Activated T-cell treated with anti-CD3 and anti-CD28 coated beads, Interleukin-2, amount 50 U/mL, for 24 hours (primary cell): ENCODE measurements at places on chromosomes 5 and 9.

GRCh38 chr5:68115584-68115983 lies 100.0 kb upstream of the PIK3R1 start:
- DNase-seq = no peak

GRCh38 chr5:79566896-79567295 lies 45.3 kb upstream of the TENT2 start:
- DNase-seq = no peak

- DNase-seq = no peak
These were observed 4.8 kb upstream of the SLC6A19 start for GRCh38 chr5:1196562-1196961.

- DNase-seq = no peak
These were observed 7.9 kb downstream of the ERP44 start for GRCh38 chr9:100090880-100091279.

DNA sequence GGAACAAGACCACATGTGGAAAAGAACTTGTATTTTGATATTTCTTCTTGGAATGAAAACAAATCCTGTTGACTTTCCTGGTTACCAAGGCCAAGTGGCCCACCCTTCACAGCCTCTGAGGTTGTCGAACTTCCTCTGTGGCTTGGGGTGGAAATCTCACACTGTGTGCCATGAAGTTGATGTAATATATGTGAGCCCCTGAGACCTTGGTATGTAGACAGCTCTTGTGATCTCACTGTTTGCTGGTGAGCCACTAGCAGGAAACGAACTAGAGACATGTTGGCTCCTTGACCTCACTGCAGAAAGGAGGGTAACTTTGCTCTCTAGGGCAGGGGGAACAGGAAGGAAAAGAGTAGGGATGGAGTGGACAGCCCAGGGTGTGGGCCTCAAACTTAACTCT lies 159.4 kb downstream of the ARHGAP26 start:
- DNase-seq = no peak

GRCh38 chr5:83417884-83418283 lies 53.7 kb upstream of the VCAN start:
- no peak for DNase-seq

- no peak for DNase-seq
These were observed 400.0 kb upstream of the ADAMTS16 start for GRCh38 chr5:4740156-4740555.

DNA sequence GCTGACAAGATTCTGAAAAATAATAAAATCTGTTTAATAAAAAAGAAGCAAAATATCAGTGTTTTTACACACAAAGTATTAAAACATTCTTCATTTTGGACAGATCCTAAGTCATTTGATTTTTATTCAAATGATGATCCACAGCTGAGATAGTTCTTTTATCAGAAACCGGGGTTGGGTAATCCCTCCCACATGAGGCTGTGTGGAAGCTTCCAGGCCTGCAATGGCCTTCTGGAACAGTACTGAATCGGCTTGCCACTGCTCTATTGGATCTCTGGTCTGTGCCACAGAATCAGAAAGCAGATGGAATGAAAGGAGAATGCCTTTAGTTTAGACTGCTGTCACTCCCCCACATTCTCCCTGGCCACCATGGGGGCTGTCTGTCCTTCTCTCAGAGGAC lies 6.1 kb upstream of the C5orf58 start:
- no peak for DNase-seq

- DNase-seq = no peak
These were observed 136.5 kb downstream of the EFNA5 start for GRCh38 chr5:107533910-107534876.

DNA sequence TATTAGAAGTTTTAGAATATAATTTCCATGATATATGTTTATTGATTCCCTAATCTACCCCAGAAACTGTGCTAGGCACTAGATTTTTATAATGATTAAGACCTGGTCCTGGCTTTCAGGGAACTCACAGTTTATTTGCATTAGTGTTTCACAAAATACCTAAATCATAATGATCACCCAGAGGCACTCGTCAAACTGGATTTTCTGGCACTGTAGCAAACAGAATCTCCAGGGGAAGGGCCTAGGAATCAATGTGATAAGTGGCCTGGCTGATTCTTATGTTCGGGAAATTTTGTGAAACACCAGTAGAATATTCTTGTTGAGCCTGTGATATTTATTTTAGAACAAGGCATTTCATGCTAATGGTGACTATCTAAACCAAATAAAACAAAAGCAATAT lies 37.4 kb upstream of the SRP19 start:
- no peak for DNase-seq

DNA sequence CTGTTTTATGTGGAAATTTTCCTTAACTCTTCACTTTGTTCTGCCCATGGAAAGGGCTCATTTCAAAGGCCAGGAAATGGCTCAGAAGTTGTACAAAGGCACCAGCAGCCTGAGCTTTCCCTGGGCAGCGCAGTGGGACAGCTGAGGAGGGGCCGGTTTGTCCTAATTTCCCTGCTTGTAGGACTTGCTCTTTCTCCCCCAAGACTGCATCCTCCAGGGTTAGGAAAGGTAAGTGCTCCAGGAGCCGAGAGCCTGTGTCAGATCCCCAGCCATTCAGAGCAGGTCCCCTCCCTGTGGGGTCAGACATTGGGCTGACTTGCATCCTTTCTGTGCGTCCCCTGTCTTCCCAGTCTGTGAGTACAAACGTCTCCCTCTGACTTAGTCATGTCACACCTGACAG lies 43.5 kb downstream of the AGXT2 start:
- DNase-seq = no peak

- DNase-seq = no peak
These were observed 130.0 kb downstream of the MVB12B start for GRCh38 chr9:126456441-126457174.

DNA sequence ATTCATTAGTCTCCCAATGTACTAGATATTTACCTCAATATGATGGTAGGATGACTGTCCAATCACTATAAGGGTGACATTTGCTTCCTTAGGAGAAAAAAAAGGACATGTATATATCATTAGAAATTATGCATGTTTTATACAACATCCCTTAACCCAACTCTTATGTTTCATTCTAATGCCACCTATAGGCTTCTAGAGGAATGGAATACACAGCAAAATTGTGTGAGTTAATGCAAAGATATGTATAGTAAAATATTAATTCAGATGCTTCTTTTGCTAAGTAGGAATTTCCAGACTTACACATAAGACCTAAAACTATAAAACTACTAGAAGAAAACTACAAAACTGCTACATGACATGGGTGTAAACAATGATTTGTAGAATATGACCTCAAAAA lies 3.5 kb downstream of the PRXL2C start:
- DNase-seq = no peak

GRCh38 chr9:84990416-84990815 lies 320.9 kb downstream of the NTRK2 start:
- no peak for DNase-seq

DNA sequence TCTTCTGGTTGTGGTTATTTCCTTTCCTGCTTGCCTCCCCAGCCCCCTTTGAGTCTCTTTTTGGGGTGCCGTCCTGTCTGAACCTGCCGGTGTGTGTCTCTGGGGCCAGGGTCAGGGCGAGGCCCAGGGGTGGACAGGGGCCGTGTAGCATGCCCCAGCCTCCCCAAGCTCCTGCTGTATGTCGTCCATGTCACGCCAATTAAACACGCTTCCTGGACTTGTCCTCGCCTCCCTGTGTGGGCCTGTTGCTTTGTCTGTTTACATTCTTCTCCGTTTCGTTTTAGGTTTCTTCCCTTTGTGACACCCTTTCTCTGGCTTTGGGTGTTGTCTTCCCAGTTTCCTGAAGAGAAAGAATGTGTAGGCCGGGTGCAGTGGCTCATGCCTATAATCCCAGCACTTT lies 28.5 kb upstream of the HMCN2 start:
- no peak for DNase-seq

GRCh38 chr9:14344053-14344524 lies 30.1 kb upstream of the NFIB start:
- no peak for DNase-seq

- no peak for DNase-seq
These were observed 30.7 kb downstream of the OR2V1 start for GRCh38 chr5:181100121-181100875.

DNA sequence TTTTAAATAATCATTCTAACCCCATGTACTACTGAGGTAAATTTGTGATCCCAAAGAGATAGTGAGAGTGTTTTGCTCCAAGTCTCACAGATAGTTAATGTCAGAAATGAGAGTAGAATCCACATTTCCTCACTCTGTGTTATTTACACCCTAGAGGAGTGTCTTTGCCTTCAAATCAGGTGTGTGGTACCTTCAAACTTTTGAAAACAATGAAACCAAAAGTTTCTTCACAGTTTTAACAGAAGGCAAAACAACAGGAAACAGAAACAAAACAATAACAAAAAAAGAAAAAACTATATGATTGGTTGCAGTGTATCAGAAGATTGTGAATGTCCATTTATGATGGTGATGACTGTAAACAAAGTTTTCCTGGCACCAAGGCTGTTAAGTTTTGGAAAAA lies 85.9 kb downstream of the ERBIN start:
- DNase-seq = no peak

DNA sequence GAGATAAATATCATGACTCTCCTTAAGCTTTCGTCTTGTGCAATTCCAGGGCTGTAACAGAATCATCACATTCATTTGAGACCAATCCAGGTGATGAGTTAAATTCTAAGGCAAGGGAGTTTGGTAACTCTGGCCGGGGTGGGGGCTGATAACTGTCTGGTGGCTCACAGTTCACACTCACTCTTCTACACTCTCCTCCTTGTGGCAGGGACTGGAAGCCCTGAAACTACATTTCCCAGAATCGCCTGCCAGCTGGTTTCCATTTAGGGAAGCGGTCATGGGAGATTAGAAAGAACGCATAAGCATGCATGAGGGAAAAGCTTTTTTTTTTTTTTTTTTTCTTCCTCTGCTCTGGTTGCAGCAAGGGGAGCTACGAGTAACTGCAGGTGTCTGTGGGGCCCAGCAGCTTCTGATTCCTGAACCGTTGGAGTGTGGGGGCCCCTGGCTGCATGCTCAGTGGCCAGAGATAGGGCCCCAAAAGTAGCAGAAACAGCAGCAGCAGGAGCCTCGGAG lies 154.8 kb upstream of the TBC1D2 start:
- no peak for DNase-seq

GRCh38 chr9:37104183-37104889 lies 16.0 kb upstream of the ZCCHC7 start:
- no peak for DNase-seq

- DNase-seq = no peak
These were observed 42.0 kb downstream of the SUB1 start for GRCh38 chr5:32627219-32627870.

GRCh38 chr5:139019880-139020279 lies 144.7 kb upstream of the LRRTM2 start:
- DNase-seq = no peak

DNA sequence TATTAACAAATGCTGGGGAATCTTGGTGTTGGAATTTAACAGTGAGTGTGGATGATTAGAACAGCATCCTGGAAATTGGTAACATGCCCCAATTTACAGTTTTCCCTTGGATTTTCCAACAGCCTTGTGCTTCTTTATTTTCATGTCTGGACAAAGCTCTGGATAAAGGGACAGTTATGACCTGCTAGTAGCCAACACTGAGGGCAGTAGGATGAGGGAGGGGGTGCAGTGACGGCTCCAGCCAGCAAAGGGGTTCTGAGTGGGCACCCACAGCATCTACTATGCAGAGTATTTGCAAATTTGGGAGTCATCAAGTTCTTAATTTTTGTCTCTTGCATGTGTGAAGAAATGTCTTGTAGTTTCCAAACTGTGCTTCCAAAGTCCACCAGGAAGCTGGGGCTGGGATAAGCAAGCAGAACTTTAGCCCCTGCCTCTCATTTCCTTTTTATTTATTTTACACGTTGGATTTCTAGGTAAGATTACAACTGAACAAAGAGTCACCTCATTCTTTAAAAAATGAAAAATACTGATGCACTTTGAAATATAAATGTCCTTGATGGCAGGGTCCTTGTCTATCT lies 63.0 kb upstream of the SELENOP start:
- DNase-seq = no peak

DNA sequence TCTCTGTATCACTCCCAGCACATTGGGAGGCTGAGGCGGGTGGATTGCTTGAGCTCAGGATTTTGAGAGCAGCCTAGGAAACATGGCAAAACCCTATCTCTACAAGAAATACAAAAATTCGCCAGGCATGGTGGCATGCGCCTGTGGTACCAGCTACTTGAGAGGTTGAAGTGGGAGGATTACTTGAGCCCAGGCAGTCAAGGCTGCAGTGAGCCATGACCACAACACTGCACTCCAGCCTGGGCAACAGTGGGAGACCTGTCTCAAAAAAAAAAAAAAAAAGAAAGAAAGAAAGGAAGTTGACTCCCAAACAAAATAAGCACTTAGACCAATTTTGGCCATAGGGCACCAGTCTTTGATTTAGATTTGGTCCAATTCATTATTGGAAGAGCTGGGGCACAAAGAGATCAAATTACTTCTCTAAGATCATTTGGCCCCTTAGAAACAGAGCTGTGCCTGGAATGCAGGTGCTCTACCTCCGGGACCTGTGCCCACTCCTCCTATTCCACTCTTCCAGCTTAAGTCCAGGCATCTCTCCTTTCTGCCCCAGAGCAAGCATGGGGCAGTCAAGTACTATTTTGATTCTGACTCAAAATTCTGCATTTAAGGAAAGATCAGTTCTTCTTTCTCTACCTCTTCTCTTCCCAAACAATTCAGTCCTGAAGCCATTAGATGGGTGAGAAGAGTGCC lies 59.0 kb downstream of the ALDH7A1 start:
- DNase-seq = no peak

DNA sequence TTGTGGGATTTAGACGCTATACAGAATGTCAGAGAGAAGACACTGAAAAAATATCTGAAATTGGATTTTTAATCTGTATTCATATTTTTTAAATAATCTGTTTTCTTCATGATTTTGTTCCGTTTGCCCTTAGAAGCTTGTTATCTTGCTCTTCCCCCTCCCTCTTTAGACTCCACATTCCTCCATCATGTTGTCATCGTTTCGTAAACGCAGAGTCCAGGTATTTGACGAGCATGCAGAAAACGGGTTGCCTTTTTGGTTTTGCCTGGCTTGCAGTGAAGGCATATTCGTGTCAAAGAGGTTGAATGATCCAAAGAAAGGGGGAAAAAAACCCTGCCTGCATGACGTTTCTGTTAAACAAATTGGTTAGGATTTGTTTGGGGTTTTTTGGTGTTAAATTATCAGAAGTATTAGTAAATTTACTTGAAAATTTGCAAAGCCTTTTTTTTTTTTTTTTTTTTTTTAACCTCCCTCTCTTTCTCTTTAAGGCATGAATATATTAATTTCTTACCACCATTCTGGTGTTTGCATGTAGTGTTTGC lies 2.9 kb downstream of the SPTAN1 start:
- no peak for DNase-seq

GRCh38 chr5:38751103-38751502 lies 94.7 kb upstream of the OSMR start:
- DNase-seq = no peak

- DNase-seq = no peak
These were observed 216.0 kb downstream of the SMARCA2 start for GRCh38 chr9:2231101-2231500.

DNA sequence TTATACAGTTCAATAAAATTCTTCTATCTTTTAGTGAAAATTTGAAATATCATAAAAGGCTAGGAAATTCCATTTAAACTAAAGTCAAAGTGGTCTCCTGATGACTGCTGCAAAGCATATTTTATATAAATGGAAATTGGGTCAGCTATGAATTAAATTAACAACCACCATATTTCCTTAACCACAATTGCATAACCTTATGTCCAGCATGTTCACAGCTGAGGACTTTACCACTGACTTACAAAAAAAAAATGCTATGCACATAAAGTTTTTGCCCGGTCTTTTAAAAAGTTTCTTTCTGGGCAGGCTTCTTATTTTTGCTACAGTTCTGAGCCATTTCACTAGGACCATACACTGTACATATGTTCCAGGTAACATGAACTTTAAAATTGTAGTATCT lies 208.6 kb upstream of the RGMB start:
- DNase-seq = no peak
